Activated T-cell treated with anti-CD3 and anti-CD28 coated beads for 48 hours (primary cell): ENCODE measurements at places on chromosomes 13 and 19.

- no peak for DNase-seq
Measured at GRCh38 chr13:50229960-50230661, 214.9 kb downstream of the KCNRG start.

DNA sequence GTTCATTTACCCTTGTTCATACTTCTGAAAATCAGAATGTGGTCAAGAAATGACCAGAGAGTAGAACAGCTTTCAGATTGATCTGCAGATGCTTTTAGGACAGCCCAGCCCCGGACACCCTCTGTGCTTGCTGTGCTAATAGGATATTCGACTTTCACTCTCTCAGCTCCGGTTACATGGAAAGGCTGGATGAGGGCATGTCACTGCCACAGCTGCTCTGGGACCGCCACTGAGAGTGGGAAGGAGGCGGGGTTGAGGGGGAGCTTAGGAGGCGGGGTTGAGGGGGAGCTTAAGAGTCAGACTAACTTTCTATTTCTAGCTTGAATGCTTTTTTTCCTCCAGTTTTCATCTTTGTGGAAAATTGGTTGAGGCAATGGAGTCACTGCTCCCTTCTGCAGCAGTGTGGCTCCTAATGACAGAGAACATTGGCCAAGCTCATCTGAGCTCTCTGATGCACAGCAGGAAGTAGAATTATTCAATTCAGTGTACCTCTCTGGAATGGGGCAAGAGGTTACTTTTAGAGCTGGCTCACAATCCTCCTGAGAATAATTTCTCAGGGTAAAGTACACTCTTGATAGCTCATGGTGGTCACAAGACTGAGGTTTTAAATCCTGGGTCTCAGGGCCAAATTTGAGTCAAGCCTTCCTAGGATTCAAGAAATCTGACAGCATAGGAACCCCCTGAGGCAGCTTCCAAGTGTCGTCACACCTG is 74.6 kb upstream of the NPAS1 start:
- no peak for DNase-seq

DNA sequence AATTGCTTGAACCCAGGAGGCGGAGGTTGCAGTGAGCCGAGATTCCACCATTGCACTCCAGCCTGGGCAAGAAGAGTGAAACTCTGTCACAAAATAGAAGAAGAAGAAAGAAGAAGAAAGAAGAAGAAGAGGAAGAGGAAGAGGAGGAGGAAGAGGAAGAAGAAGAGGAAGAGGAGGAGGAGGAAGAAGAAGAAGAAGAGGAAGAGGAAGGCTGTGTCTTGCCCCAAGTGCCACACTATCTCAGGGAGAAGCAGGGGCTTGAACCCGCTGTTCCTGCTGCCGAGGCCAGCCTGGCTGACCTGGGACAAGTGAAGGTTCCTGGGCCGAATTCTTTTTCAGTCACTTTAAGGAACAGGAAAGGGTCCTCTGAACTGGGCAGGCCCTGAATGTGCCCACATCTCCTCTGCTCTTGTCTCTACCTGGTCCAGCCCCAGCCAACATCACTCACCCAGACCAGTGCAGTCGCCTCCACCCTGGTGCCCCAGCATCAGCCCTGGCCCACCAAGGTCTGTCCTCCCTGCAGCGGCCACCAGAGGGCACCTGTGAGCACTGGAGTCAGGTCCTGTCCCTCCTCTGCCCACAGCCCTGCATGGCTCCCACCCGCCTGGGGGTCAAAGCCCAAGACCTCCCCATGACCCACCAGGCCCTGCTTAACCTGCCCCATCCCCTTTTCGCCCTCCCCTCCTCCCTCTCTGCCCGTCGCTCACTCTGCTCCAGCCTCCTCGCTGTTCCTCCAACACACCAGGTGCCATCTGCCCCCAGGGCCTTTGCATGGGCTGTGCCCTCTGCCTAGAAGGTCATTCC is 20.0 kb downstream of the TICAM1 start:
- DNase-seq, result peak; percentile 86

GRCh38 chr19:42079886-42080763 is 4.2 kb downstream of the ZNF574 start:
- no peak for DNase-seq

DNA sequence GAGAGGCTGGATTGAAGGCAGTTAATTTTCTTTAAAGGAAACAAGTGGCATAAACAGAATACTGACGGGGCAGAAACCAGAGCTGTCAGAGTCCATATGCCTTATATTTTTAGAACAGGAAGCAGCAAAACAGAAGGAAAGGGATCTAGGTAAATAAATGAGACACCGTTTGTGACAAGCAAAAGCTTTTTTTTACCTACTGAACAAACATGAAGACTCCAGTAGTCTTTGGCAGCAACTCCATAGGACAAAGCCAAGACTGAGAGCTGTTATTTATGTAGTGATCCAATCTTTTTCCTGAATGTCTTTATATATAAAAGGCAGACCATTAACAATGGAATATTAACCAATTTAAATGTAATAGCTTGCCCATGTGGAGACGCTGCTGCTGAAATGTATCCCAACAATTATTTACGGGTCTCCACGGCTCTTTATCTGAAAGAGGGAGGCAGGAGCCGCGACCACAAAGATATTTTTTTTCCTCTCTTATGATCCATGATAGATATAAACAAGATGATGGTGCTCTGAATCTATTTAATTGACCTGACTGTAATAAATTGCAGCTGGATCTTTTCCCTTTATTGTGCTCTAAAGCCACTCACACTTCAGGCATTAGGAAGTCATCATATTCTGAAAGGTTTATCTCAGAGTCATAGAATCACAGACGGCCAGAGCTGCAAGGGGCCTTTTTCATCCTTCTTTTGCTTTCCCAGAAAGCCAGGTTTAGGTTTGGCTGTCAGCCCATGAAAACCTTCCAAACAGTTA is 687.8 kb downstream of the EFNB2 start:
- no peak for DNase-seq

DNA sequence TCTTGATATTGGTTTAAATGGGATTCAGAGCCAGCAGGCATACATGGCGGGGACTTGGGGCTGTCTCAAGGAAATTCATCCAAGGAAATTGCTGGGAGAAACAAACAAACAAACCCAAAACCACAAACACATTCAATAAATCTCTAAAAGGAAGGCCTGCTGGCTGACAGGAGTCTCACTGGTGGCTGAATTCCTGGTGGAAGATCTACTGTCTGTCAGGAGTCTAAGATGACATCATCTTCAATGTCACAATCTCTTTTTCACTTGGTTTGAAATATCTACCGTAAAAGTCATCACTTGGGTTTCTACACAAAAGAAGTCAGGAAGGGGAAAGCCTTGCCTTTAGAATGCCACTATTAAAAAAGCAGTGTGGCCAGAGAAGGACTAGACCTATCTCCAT is 87.9 kb downstream of the KLF5 start:
- DNase-seq, result no peak

DNA sequence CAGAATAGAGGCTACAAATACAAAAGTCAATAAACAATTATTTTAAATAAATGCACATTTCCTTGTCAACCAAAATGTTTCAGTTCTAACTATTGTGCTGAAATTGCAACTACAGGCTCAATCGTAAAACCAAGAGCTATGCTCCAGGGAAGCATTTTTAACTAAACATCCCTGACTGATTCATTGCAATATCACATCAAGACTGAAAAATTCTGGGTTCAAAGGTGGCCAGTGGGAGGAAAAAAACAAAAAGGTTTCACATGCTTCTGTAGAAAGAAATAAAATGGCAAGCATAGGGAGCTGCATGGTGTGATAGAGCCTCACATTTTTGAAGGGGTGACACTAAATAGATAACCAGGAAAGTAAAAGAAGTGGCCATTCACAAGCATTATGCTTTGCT is 862.8 kb downstream of the PCDH9 start:
- no peak for DNase-seq
